Caki2 (cell line): ENCODE measurements at places on chromosomes 16 and 17.

DNA sequence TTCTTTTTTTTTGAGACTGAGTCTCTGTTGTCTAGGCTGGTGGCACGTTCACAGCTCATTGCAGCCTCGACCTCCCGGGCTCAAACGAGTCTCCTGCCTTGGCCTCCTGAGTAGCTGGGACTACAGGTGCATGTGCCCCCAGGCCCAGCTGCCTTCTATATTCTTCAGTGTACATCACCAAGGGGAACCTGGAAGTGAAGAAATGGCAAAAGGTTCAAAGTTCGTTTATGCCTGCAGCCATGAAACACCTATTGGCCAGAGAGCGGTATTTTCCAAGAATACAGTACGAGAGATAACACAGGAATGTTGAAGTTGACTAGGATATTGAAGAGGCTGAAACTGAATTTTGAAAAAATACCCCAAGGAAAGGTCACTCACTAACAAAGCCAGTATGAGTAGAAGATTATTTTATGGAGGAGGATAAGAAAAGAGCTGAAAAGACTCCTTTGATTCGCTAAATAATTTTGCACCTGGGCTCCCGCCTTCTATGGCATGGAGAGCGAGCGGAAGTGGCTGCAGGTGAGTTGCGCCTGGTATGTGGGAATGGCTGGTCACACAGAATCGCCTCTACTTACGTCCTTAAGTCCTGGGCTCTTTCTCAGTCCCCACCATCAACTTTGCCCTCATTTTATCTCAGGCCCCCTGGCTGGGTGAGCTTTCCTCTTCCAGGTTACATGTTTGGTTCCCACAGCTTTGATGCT is 9.8 kb downstream of the ST6GALNAC1 start:
- DNase-seq: no peak

DNA sequence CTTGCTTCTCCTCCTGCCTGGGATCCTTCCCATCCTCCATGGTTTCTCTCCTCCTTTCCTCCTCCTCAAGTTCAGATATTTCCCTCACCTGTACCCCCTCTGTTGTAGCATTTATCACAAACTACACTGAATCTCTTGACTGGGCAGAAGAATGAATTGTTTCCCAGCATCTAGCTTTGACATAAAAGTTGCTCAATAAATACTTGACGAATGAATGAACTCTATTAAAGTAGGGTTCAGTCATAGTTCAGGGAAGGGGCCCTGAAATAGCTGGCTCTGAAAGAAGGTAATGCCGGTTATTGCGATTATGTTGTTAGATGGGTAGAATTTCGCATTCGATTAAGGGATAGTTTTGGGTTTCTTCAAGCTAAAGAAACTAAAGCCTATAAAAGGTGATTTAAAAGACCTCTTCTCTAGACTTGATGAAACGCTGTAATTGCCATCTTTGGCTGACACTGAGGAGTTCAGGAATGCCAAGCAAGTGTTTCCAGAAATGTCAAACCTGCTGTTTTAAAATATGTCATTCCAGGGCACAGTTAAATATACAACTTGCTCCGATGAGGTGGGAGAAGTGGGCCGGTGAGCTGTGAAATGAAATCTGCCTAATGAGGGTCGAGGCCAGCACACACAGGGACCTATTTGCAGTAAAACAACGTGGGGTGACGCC is 1.0 kb upstream of the CPD start:
- DNase-seq: no peak

- no peak for DNase-seq
Observed at GRCh38 chr16:57711346-57711745, 16.7 kb downstream of the DRC7 start.

DNA sequence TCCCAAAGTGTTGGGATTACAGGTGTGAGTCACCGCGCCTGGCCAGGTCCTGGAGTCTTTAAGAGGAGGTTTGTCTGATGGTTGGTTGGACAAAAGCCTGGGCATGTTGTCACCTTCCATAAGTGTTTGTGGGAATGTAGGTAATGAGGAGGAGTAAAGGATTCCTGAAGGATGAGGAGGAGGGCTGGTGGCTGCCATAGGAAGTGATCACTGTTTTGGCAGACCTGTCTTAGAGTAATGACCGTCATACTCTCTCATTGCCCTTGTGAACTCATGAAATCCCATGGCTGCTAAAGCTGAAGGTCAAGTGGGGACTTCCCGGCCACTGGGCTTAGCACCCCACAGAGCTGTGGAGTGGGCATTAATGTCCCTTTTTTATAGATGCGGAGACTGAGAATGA is 40.5 kb downstream of the TENT4B start:
- DNase-seq: peak; percentile 65

DNA sequence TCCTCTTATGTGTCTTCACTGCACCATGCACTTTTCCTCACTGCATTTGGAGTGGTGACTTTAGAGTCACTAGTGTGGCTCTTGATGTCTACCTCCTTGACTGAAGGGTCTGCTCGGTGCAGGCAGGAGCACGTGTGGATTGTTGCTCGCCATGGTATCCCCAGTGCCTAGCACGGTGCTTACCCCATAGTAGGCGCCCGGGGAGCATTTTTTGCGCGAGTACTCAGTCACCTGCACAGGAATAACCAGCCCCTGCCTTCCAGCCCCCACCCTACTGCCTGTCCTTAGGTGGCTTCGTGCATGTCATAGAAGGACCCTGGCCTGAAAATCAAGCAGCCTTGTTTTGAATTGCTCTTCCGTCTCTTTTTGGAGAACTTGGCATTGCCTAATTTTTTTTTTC is 31.3 kb downstream of the CDRT15 start:
- no peak for DNase-seq

- DNase-seq: no peak
Observed at GRCh38 chr17:45149669-45150664, 1.7 kb downstream of the HEXIM1 start.

DNA sequence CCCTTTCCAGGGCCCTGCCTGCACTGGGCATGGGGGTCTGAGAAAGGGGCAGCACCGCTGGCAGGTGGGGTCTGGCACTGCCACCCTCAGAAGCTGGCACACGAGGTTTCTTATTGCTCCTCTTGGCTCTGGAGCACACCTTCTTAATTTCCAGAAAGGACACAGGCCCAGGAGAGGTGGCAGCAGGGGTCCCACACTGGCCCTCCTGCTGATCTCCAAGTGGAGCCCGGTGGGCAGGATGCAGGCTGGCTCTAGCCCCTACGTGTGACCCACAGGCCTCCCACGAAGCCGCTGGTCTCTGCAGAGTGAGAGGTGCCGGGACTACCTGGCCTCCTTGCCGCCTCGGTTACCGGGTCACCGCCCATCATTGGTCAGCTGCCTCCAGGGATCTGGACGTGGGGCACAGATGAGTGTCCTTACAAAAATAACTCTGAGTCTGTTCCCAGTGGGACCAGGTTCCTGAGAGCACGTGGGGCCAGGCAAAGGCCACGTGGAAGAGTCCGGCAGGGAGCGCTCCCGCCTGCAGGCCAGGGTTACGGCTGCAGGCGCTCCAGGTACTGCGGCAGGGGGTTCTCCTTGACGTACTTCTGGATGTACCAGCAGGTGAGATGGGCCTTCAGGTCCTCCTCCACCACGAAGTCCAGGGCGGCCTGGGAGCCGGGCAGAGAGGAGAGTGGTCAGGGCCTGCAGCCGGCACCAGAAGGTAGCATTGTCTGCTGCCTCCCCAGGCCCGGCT is 10.3 kb downstream of the NATD1 start:
- DNase-seq: no peak

DNA sequence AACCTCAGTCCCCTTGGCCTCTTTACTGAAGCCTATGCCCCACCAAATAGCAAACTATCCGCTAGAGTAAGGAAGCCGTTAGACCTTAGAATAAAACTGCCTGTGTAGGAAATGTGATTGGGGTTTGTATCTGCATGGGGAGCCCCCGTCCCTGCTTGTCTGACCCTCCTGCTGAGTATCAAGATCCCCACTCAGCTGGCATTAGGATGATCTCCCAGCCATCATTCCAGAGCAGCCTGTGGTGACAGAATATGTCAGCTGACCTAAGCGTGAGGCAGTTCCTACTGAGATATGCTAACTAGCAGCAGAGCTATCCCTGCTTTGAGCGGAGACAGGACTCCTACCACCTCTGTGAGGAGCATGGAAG is 645 bp upstream of the GFOD2 start:
- DNase-seq: peak; percentile 24

GRCh38 chr16:74792225-74792624 is 17.6 kb upstream of the FA2H start:
- no peak for DNase-seq

DNA sequence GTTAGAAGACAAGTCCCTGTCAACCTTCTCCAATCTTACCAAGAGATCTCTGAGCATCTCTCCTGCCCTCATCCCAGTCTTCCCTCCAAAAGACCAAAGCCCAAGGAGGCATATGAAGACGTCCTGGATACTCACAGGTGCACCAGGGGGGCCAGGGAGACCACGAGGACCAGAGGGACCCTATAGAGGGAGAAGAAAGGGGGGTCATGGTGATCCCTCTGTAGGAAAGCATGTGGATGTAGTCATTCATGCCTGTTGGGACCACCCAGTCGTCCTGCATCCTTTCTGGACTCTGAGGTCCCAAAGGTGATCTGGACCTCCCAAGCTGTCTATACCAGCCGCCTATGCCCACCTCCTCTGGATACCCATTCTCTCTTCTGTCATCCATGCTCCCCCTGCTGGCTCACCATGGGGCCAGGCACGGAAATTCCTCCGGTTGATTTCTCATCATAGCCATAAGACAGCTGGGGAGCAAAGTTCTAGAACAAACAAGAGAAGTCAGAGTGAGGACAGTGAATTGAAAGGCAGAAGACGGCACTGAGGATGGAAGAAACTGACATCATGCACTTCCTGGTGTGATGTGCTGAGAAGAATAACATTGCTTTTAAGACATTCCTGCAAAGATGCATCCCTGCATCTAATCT is 3.3 kb downstream of the COL1A1 start:
- DNase-seq: peak; percentile 67

DNA sequence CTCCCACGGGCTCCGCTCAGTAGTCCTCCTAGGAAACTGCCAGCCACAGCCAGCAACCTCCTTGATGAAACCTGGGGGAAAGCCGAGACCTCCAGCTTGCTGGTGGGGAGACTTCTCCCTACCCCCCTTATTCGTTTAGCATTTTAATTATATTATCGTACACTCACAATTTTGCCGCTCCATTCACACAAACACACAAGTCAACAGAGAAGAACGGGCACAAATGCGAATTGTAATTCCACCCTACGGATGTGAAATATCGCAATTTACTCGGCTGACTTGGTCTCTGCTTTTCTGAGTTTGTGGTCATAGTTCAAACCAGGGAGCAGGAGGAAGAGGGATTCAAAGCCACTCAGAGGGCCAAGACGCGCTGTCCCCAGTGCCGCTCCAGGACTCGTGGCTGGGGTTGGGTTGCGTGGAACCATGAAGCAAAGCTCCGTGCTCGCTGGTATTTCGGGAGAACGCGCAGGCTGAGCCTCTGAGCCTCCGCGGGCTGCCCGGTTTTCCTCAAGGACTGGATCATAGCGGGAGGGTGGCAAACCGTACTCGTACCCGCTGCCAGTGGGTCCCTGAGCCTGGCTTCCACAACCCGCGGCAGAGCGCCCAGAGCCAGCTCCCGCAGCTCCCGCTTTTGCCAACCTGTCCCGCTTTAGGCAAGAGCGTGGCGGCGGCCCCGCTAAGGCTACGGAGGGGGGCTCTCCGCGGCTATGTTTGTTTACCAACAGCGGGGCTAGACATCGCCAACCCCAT is 2.0 kb downstream of the LHX1 start:
- DNase-seq: no peak

- no peak for DNase-seq
Observed at GRCh38 chr16:14205666-14206065, 134.5 kb downstream of the MRTFB start.

DNA sequence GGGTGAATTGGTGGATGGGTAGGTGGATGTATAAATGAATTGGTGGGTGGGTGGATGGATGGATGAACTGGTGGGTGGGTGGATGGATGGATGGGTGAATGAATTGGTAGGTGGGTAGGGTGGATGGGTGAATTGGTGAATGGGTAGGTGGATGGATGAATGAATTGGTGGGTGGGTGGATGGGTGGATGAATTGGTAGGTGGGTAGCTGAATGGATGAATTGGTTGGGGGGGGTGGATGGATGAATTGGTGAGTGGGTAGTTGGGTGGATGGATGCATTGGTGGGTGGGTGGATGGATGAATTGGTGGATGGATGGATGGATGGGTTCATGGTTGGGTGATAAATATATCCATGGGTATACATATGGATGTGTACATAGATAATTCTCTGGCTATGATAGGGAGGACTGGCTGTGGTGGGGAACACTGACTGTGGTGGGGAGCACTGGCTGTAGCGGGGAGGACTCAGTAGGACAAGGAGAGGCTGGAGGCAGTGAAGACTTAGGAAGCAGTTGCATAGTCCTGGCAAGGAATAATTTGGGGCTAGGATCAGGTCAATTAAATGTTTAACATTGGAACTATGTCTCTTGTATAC is 54.4 kb downstream of the ABCC1 start:
- DNase-seq: no peak

DNA sequence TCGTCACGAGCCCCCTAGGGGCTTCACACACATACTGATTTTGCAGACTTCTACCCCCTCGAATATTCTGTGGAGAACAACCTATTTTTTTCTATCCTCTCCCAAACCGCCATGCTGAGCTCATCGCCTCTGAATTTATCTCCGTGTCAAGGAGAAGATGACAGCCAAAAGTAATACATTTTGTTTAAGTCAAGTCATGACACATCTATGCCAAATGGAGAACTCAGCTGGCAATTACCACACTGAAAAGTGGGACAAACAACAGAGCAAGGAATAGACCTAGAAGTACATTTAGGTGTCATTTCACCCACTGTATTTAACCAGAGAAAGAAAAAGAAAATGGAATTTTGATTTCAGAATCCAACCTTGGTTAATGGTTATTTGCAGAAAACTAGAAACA is 260.2 kb downstream of the SLC39A11 start:
- DNase-seq: no peak

DNA sequence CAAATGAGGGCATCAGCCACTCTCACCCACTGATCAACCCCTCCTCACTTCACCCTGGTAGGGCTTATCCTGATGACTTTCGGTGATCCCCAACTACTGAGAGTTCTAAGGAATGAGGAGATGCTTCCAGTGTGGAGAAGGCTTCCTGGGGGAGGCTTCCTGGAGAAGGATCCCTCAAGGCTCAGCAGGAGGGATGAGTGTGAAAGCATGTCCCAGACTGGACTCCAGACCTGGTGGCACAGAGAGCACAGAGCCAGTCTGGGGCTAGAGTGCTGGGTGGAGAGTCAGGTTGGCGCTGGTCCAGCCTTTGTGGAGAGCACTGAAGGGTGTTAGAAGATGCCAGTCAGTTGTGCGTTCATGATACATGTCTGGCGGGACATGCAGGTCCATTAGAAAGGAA is 53.7 kb downstream of the PLD6 start:
- no peak for DNase-seq

DNA sequence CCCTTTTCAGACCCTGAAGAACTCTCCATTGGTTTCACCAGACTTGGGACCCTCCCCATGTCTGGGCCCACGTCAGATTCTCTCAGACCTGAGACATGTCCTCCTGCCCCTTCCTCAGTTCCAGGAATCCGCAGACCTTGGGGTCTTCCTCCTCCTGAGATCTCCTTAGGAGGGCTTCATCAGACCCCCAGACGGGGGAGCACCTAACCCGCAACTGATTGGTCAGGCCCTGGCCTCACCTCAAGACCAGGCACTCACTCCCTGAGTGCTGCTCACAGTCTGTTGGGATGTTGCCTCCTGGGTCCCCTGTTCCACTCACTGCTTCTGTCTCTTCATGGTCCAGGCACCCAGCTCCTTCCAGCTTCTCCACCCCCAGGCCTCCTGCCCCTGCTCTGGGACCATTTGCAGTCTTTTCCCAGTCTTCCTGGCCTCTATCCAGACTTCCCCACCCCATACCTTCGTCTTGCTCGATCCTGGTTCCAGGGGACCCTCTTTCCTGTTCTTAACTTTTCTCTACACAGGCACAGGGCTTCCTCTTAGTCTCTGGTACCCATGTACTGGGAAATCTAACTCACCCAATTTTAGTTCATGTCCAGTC is 1.2 kb downstream of the GID4 start:
- DNase-seq: no peak

- no peak for DNase-seq
Observed at GRCh38 chr16:77874347-77874746, 86.0 kb downstream of the VAT1L start.
